Fibroblast of skin of right quadriceps (primary cell): ENCODE measurements at places on chromosomes 11 and 22.

DNA sequence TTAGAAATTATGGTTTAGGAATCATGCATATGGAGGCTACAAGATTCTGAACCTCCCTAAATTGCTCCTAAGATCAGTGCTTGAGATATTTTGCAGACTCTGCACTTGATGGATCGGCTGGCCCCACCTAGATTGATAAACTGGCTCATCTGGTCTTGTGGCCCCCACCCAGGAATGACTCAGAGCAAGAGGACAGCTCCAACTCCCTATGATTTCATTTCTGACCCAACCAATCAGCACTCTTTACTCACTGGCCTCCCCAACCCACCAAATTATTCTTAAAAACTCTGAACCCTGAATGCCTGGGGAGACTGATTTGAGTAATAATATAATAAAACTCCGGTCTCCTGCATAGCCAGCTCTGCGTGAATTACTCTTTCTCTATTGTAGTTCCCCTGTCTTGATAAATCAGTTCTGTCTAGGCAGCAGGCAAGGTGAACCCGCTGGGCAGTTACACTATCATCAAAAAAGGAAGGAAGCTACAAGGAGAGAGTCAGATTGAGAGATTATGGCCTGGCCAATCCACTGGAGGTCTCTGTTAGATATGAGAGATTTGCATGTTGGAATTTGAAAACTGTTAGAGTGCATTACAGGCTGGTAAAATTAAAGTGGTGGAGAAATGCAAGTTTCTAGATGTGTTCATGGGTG is 245.8 kb downstream of the CSNK2A3 start:
- DNase-seq, result no peak

DNA sequence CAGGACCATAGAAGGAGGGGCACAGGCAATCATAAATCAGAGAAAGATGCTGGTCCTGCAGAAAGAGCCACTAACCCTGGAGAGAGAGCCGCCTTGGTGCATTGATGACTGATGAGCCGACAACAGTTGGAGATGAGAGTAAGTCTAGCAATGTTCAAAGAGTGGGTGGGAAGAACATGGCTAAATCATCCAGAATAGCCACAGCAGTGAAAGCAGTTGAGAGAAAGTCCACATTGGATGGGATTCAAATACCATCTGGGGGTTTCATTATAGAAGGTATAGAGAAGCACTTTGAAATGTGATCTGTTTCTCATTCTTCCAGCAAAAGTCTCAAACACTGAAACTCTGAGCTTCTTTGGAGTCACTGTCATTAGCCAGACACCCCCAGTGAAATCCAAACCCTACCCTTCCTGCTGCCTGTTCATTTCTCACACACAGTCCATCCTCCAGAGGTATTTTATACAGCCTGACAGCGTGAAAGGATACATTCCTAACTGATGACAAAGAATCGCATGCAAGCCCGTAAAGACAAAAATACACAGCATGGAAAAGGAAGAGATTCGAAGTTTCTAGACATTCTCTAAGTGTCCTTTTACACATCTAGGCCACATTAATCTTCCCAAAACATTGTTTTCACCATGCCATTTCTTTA is 303.1 kb upstream of the MPPED2 start:
- DNase-seq, result peak; percentile 68

DNA sequence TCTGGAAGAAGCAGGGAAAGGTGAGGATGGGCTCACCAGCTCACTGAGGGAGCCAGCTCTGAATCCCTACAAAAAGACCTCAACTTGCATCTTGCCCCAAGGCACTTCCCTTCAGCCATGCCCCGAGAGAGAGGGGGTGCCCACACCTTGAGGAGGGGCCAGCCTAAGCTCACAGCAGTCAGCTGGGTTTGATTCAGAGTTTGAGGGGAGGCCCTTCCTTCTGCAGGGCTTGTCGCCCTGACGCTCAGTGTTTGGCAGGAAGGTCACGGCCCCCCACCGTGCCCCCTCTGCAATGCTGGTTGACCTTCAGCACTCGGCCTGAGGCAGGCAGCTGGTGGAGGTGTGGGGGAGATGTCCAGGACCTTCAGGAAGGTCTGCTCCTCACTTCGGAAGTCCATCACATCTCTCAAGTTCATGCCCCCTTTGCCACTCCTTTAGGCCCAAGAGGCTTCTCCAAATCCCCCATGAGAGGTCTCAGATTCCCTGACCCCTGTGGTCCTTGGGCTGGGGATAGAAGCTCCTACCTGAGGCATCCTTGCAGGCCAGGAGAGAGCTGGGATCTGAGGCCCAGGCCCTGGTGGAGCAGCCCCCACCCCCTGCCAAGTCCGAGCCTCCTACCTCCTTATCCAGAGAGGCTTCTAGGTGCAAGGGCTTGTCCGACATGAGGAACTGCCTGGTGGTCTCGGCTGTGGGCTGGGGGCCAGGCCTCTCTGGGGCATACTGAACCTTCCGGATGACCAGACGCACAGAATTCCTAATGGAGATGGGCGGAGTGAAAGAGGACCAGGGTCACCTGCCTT is 37.6 kb downstream of the TPBGL start:
- no peak for DNase-seq

GRCh38 chr22:43129426-43130425 is 13.5 kb downstream of the MCAT start:
- no peak for DNase-seq

- no peak for DNase-seq
Measured at GRCh38 chr22:20408891-20409290, 14.9 kb downstream of the ZNF74 start.

DNA sequence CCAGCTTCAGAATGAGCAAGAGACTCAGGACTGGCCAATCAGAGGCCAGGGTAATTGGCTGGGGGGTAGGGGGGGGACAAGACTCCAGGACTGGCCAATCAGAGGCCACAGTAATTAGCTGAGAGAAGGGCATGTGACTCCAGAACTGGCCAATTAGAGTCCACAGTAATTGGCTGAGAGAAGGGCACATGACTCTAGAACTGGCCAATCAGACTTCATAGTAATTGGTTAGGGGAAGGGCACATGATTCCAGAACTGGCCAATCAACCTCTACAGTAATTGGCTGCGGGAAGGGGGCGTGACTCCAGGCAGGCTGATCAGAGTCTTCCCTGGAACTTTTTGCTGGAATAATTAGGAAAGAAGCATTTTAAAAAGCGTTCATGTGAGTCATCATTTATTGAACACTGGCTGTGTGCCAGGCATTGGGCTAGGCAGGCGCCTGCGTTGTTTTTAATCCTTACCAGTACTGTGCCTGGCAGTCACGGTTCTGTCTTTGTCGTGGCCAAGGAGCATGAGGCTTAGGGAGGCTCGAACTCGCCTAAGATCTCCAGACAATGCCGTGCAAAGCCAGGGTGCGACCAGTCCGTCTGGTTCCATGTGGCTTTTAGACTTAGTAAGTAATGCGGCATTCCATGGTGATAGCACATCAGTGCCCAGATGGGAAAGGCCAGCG is 508.1 kb downstream of the TBC1D22A start:
- DNase-seq, result no peak

- DNase-seq, result no peak
Measured at GRCh38 chr11:85355921-85356320, 271.2 kb downstream of the DLG2 start.

GRCh38 chr11:77051511-77051910 is 15.3 kb upstream of the CAPN5 start:
- no peak for DNase-seq

DNA sequence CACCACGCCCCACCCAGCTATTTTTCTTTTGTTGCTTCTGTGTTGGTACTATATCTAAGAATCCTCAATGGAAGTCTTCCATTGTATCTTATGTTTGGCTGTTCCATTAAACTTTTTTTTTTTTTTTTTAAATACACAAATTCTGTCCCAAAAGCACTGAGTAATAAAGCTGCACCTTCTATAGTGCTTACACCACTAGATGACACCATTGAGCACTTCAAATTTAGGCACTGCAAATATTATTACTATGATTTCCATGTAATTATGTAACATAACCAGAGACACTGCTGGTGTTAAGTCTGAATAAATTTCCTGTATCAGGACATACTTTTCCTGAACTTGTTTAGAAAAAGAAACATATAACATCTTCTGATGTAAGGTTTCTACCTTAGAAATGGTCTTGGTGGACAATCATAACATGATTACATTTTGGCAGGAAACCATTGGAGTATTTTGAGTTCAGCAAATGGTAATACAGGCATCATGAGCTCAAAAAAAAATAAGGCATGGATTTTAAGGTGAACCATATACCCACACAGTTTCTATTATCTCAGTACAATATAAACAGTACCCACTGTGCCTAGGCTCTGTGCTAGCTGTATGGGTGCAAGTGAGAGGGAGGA is 110.5 kb downstream of the ATG16L2 start:
- DNase-seq, result peak; percentile 42

GRCh38 chr11:33703788-33704187 is 3.2 kb upstream of the C11orf91 start:
- no peak for DNase-seq

DNA sequence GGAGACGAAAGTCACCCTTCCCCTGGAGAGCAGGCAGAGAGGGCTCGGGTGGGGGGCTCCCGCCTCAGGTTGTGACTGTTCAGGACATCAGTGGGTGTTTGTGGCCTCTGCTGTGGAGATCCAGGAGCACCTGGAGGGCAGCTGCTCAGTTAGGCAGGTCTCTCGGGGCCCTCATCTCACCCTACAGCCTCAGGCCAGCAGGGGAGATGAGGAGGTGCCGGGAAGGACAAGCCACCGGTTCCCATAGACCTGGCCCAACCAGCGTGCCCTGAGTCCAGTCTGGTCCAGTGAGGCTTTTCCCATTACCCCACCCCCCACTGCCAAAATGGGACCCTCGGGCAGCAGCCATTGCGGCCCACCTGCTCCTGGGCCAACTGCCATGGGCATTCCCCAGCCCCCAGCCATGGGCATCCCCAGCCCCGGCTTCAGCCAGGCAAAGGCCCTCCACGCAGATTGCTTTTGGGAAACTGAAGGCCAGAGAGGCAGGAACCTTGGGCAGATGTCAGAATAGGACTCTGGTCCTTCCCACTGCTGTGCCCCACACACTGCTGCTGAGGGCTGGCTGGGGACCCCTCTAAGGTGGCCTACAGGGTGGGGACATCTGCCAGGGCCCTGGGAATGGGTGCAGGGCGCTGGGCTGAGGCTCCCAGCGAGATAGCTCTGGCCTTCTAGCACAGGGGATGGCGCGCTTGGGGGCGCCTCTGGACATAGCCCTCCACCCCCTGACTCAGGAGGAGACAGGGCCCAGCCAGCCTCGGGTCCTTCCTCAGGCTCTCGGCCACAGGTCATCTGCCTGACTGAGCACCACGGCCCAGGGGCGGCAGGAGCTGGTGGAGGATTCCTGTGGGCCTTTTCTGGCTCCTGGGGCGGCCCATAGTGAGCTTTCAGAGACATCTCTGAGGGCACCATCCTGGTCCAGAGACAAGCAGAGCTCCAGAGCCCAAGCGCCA is 4.8 kb downstream of the PIM3 start:
- DNase-seq, result no peak

- DNase-seq, result peak; percentile 63
Measured at GRCh38 chr11:96272529-96273222, 70.3 kb downstream of the MAML2 start.

DNA sequence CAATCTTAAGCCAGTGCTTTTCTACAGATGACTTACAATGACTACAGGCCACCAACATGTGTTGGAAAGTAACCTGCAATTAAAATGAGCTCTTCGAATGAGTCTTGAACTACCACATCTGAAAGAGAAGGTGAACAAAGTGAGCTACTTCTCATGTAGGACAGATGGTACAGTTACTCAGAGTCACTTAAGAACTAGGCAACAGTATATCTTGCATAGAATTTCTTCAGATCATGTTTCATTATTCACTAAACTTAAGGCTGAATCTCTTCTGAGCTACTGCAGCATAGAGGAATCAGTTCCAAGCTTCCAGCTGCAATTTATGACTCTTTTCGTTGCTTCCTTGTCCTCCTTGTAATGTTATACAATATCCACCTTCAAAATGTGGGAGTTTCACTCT is 270.9 kb downstream of the TTC28 start:
- no peak for DNase-seq

DNA sequence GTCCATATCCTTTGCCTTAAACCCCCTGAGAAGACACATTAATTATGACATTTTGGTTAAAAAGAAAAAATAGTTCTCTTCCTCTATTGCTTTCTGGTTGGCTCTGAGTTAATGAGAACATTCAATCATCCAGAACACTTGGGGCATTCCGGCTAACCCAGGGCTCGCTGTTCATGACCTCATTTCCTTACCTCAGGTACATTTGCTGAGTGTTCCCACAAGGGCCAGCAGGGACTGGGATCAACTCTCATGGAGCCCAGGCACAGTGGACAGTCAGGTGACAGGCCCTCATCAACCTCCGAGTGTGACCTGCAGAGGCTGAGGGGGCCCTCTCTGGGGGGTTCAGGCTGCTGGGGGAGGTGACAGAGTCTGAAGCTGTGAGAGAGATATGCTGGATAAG is 98.9 kb downstream of the MYO18B start:
- DNase-seq, result no peak

GRCh38 chr11:128026596-128026995 is 560.8 kb downstream of the ETS1 start:
- DNase-seq, result peak; percentile 92

DNA sequence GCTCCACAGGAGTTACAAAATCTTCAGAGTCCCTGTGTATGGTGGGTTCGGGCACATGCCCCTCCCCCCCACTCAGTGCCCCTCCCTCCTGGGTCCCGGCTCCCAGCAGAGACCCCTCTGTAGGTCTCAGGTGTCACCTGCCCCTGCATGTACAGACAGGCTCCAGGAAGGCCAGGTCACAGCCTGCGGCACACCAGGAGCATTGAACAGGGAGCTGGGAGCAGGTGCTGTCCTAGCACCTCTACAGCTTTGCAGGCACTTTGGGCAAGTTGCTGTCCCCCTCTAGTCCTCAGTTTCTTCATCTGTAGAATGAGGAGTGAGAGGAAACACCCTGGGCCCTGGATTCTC is 80.1 kb upstream of the RTL6 start:
- DNase-seq, result no peak

- no peak for DNase-seq
Measured at GRCh38 chr11:44228379-44228778, 81.6 kb downstream of the ALX4 start.

- no peak for DNase-seq
Measured at GRCh38 chr22:35069541-35069940, 3.6 kb downstream of the ISX start.

DNA sequence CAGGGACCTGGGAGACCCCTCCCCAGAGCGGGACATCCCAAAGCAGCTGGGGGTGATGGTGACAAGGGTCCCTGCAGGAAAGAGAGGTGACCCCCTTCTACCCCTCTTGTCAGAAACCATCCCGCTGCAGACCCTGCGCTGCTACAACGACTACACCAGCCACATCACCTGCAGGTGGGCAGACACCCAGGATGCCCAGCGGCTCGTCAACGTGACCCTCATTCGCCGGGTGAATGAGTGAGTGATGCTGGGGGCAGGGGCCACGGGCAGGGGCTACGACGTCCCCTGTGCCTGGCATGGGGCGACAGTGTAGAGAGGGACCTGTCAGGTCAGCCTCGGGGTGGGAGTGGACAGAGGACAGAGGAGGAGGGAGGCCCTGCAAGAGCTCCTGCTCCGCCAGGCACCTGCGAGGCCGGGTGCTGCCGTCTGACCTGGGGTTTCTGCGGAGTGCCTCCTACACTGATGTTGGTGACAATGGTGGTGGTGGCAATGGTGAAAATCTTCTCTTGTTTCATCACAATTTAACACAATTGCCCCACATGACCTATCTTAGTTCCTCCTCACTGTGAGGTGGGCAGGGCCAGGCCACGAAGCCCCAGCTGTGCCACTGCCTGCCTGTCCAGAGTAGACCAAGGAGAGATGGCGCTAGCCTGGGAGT is 9.8 kb downstream of the CSF2RB start:
- no peak for DNase-seq

GRCh38 chr11:85619499-85619898 is 7.6 kb downstream of the DLG2 start:
- DNase-seq, result no peak
